ENCODE measurements at places on chromosomes 5 and 9. TPM values are rescaled to one million over a fixed set of nuclear protein-coding genes. Genes with fewer than 3 reads are reported as not detected.

GRCh38 chr5:181008136-181008535 is 19.5 kb downstream of the BTNL3 start:
- DNase-seq: no peak

The PCDHB9 gene
- total RNA-seq: 1.9 TPM

GRCh38 chr5:69368458-69369339 is 621 bp downstream of the AK6 start:
- DNase-seq: no peak

- DNase-seq: peak; percentile 28
Observed at GRCh38 chr5:3658929-3659328, 63.3 kb downstream of the IRX1 start.

- DNase-seq: no peak
Observed at GRCh38 chr9:80883826-80884579, 805.3 kb downstream of the TLE1 start.

- no peak for DNase-seq
Observed at GRCh38 chr5:77761606-77762005, 14.5 kb downstream of the TBCA start.

GRCh38 chr5:83555263-83555662 is 83.7 kb downstream of the VCAN start:
- no peak for DNase-seq

GRCh38 chr5:65880496-65881072 is 45.8 kb upstream of the ERBIN start:
- no peak for DNase-seq

DNA sequence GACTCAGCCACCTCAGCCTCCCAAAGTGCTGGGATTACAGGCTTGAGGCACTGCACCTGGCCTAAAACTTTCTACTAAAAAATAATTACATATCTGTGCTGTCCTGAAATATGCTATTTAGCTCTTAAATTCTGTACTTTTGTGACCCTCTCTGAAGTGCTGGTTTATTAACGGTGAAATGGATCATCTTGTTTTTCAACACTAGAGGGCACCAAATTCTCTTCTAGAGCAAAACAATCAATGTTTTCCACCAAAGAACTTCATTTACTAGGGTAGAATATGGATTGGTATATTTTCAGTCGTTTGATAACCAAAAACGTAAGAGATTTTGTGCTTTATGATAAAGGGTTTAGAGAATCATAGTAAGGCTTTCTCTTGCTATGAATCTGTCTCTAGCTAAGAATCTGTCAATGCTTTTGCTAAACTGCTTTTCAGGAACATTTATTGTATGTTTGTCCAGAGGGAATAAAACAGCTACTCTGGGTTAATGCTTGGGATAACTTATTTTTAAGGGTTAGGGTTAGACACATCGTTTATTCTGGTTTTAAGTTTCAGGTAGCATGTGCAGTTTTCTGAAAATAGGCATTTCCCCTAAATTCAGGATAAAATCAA is 63.6 kb downstream of the RNF180 start:
- DNase-seq: no peak

The OR2Y1 gene
- not detected for total RNA-seq

The SLC34A1 gene
- not detected for total RNA-seq

DNA sequence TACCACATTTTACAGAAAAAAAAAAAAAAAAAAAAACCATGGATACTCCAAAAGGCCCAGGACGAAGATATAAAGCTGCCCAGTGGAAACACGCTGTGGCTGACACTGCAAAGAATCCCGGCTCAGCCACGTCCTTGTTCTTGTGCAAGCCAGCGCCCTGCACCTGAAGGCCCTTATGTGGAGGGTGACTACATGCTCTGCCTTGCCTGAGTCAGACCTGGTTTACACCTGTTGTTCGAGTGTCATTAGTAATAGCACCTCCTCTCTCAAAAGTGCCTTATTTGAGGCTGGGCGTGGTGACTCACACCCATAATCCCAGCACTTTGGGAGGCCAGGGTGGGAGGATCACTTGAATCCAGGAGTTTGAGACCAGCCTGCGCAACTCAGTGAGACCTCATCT is 54.3 kb upstream of the ZSWIM6 start:
- DNase-seq: no peak

The FOXD4L5 gene
- 0.21 TPM for total RNA-seq

The ZNF618 gene
- total RNA-seq: 16.1 TPM

DNA sequence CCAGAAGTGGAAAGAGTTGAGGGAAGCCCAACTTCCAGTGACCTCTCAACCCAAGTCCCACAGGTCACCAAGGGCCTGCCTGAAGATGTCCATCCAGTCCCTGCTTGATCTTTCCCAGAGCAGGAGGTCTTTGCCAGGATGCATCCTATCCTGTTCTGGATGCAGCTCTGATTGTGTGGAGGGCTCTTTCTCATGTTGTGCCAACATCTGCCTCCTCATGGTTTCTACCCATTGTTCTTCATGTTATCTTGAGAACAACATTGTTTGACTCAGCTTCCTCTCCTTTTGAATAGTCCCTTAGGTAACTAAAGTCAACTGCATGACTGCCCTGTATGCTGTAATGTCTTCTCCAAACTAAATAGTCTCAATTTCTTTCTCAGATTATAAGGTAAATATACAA is 169.3 kb downstream of the CCDC192 start:
- no peak for DNase-seq

GRCh38 chr5:36628695-36629094 is 22.3 kb downstream of the SLC1A3 start:
- no peak for DNase-seq

- DNase-seq: no peak
Observed at GRCh38 chr5:39505363-39505762, 80.6 kb upstream of the DAB2 start.

The CFAP157 gene
- 1.5 TPM for total RNA-seq

DNA sequence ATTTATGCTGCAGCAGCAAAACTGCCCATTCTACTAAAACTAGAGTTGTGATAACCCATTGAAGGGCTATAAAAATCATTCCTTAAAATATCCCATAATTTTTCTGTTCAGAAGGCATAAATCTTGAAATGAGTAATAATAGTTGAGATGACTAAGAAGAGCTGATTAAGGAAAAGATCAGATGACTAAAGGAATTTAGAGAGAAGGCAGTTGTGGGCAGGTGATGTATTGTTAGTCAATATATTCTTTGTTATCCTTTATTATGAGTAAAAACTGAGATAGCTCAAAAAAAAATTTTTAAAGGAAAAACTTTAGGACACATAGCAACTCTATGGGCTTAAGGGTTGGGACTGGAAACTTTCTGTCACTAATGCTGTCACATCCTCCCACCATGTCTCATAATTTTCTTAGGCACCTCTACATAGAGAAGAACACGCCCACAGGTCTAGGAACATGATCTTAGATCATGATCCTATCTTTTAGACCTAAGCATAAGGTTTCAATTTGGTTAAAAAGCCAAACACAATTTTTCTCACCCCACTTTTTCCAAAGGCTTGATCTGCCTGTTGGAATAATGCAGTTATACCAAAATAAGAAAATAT is 597.5 kb upstream of the MEF2C start:
- no peak for DNase-seq

- DNase-seq: no peak
Observed at GRCh38 chr9:135776893-135777622, 75.1 kb downstream of the KCNT1 start.

- DNase-seq: no peak
Observed at GRCh38 chr5:54090495-54091120, 219.8 kb downstream of the ARL15 start.

- no peak for DNase-seq
Observed at GRCh38 chr9:14846871-14847311, 63.3 kb downstream of the FREM1 start.

GRCh38 chr5:79488775-79489174 is 25.2 kb downstream of the HOMER1 start:
- no peak for DNase-seq

GRCh38 chr5:132493241-132493640 is 2.7 kb upstream of the IRF1 start:
- peak; percentile 39 for DNase-seq

GRCh38 chr9:34413231-34413852 is 36.6 kb upstream of the MYORG start:
- DNase-seq: no peak

DNA sequence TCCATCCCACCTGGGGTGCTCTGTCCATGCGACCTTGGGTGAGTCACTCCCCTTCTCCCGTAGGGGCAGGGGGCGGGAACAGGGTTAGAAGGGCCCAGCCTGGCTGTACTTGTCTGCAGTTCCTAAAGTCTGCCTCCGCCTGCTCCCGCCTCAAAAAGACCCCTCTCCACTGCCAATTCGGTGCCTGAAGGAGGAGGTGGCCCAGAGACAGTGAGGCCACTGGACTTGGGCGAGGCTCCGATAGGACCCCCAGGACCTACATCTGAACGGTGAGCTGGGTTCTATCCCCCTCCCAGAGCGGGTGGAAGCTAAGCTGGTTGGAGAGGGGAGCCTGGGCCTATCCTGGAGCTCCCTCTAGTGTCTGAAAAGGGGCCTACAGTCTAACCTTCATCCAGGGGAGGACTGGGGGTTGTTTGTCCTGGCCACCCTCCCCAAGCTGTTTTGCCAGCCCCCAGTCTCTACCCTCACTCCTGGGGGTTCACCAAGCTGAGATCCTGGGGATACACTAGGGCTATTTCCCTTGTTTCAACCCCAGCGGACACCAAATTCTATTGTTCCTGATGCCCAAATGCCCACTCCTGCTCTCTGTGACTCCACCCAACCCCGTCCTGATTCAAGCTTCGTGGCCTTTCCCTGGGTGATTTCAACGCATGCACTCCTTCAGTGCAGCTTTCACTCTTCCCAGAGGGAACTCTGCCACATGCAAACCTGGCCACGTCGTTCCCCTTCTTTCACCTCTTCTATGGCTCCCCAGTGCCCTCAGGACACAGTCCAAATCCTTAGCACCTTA is 6.1 kb upstream of the CRB2 start:
- peak; percentile 66 for DNase-seq

DNA sequence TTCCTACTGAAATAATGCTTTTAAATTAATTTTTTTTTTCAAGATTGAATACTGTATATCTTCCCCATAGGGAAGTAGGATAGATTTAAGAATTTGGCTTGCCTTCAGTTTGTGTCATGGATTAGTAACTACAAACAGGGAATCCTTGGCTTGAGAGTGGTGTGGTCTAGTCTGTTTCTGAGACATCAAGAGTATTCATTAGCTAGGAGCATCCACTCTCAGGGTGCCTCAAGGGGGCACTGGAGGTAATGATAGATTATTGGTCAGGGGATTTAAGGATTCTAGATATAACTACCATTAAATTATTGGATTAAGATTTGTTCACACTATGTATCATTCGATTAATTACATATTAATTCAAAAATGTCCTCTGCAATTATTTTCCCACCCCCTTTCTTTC is 91.8 kb upstream of the TXNDC8 start:
- DNase-seq: no peak

- DNase-seq: no peak
Observed at GRCh38 chr5:1414311-1415058, 30.8 kb downstream of the SLC6A3 start.

- DNase-seq: no peak
Observed at GRCh38 chr9:69623276-69623675, 48.9 kb downstream of the APBA1 start.

DNA sequence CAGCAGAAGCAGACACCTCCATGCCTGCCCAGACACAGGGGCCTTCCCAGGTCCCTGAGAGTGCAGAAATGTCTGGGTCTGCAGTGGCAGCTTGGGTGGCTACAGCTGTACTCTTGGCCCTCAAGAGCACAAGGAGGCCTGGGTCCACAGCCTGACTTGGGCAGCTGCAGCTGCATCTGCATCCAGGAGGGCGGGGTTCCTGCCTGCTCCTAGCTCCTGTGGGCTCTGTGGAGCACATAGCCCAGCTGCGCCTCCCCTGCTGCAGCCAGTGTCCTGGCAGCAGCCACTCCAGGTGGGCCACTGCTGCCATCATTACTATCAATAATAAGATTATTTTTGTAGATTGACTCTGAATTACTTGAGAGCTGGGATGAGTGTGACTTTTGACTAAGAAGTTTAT is 162.0 kb upstream of the PTCH1 start:
- no peak for DNase-seq

DNA sequence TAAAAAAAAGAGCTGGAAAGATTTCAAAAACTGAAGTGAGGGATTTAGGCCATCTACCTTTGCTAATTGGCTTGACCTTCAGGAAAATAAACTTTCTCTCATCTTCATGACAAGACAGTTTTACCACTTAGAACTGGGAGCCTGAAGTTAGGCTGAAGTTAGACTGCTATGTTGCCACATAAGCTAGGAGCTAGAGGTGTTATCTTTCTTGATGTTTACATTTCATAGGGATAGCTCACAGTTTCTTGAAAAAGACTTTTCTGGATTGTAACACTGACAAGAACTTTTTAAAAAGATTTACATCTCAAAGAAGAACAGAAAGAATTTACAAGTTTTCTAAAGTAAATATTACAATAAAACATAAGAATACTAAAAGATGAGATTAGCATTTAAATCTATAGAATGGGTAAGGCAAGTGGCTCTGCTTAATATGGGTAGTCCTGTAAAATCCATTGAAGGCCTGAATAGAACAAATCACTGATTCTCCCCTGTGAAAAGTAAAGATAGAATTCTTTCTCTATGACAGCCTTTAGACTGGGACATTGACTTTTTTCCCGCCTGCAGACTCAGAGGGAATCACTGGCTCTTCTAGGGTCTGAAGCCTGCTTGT is 1665.4 kb upstream of the CDH9 start:
- DNase-seq: no peak

The DELE1 gene
- 109 TPM for total RNA-seq

- DNase-seq: no peak
Observed at GRCh38 chr5:153342487-153342886, 148.0 kb upstream of the GRIA1 start.

The OR1J4 gene
- total RNA-seq: not detected

- no peak for DNase-seq
Observed at GRCh38 chr9:36560771-36561170, 11.9 kb upstream of the MELK start.

GRCh38 chr9:20713172-20713571 is 29.1 kb downstream of the FOCAD start:
- no peak for DNase-seq

DNA sequence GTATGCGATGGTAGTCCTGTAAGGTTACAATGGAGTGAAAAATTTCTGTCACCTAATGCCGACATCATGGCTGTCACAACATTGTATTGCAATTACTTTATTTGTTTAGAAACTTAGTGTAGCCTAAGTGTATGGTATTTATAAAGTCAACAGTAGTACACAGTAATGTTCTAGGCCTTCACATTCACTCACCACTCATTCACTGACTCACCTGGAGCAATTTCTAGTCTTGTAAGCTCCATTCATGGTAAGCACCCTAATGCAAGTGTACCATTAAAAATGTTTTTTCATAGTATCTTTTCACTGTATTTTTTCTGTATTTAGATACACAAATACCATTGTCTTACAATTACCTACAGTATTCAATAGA is 58.5 kb downstream of the ATP10B start:
- no peak for DNase-seq

The HRH2 gene
- total RNA-seq: 5.7 TPM

- no peak for DNase-seq
Observed at GRCh38 chr9:127899128-127899943, at the start of gene ST6GALNAC6. Gene ST6GALNAC6 (minus strand): TSS chr9:127899603. CDS start chr9:127897981, 1,622 bp downstream.

All from ureter (tissue), 1 donor.